ENCODE measurements at places on chromosomes 12 and 14.
A peak's percentile ranks its signal among the peaks of the same experiment; 100 is the strongest.

- DNase-seq = no peak
Observed at GRCh38 chr14:52840877-52841276, 49.5 kb upstream of the GNPNAT1 start.

GRCh38 chr14:31357279-31357678 is 63.1 kb downstream of the HEATR5A start:
- no peak for DNase-seq

DNA sequence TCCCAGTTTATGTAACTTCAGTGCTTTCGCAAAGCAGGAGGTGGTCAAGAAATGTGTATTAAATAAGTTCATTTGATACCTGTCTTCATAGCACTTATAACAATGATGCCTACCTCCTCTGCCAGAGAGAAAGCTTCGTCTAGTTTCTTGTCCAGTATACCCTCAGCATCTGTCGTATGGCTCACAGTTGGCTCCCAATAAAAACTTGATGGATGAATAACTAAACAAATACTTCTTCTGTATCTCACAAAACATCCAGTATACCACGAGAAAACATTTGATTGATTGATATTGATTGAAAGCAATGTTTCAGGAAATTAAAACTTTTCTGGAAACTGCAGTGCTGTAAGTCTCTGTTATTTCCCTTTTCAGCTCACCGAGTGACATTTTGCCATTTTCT is 26.9 kb upstream of the PTGDR start:
- no peak for DNase-seq

DNA sequence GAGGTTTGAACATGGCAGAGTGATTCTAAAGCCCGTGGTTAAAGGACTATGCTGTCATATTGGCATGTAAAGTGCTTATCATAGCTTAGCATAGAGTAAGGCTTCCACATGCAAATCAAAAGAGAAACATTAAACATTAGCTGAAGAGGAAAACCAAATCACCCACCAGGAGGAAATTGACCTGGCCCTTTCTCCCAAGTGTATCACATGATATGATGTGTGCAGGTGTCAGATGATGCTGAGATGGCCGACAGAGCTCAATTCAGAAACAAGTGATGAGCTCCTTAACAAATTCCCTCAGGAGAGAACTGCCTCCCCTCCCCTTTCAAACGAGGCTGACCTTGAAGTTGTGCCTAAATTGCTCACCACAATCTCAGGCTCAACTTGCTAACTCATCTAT is 217.1 kb upstream of the BTG1 start:
- DNase-seq = no peak

DNA sequence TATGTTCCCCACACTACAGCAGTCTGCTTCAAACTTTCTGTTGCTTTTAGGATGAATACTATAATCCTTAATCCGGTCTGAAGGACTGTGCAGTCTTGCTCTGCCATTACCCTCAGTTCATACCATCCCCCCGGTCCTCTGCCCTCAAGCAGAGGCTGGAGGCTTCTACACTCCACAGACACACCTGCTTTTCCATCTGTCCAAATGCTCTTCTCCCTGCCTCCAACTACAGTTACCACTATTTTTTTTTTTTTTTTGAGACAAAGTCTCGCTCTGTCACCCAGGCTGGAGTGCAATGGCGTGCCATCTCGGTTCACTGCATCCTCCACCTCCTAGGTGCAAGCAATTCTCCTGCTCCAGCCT is 19.3 kb upstream of the KCNH3 start:
- DNase-seq = no peak

DNA sequence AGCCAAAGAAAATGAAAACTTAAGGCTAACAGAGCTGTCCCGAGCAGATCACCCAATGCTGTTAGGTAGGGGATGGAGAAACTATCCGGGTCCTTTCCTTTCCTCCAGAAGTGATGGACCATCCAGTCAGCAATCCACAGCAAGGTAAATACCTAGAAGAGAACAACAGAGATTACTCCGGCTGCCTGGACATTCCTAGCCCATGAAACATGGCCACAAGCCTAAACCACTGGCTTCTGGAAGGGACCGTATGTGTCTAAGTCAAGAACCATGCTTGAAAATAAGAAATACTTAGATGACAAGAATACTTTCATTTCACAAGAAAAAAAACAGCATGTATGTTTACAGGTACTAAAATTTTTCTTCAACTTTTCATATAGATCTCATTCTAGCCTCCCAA is 152.9 kb downstream of the SLC41A2 start:
- no peak for DNase-seq

- no peak for DNase-seq
Observed at GRCh38 chr12:85301051-85301450, 21.0 kb downstream of the ALX1 start.

GRCh38 chr14:58243790-58244555 is 670 bp upstream of the PSMA3 start:
- no peak for DNase-seq

GRCh38 chr12:40219760-40220159 is 5.0 kb upstream of the LRRK2 start:
- no peak for DNase-seq

GRCh38 chr14:100294213-100294962 is 11.9 kb downstream of the SLC25A29 start:
- no peak for DNase-seq

- DNase-seq = no peak
Observed at GRCh38 chr12:92147491-92147890, 1.8 kb upstream of the BTG1 start.

- DNase-seq = no peak
Observed at GRCh38 chr14:20712904-20713303, 24.3 kb downstream of the ANG start.

DNA sequence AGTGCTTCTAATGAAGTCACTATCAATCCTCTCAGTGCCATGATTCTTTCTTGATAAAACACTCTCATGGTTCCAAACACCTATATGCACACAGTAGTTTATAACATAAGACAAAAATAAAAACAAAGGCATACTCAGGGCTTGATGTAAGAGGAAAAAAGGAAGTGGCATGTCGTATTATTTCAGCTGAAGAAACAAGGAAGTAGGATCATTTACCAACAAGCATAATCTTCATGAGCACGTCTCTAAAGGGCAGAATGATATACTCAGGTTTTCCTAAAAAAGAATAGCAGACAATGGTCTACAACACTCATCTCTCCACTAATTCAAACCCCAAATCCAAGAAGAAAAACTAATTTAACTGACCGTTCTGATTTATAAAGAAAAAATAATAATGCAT is 33.9 kb downstream of the NUMB start:
- no peak for DNase-seq

- peak; percentile 78 for DNase-seq
Observed at GRCh38 chr12:52010152-52010622, 3.4 kb downstream of the TAMALIN start.

- no peak for DNase-seq
Observed at GRCh38 chr14:22627506-22628263, 16.5 kb downstream of the OR6J1 start.

GRCh38 chr14:103641161-103641560 is 12.2 kb downstream of the KLC1 start:
- no peak for DNase-seq

DNA sequence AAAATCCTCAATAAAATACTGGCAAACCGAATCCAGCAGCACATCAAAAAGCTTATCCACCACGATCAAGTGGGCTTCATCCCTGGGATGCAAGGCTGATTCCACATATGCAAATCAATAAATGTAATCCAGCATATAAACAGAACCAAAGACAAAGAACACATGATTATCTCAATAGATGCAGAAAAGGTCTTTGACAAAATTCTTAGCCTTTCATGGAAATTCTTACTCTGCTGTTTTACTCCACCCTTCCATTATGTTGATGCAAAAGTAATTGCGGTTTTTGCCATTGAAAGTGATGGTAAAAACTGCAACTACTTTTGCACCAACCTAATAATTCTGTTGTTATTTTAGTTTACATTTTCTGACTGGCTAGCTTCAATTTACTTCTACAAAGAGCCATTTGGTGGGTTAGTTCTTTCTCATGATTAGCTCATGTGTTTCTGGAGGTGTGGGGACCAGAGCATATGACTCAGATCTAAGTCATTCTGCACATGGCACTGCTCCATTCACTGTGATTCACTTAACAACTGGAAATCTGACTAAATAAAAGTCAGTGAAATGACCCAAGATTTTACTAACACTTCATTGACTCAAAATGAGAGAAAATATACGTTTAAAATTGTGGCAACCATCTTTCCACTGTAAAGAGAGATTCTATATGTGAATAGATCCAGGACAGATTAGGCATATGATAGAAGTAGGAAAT is 99.9 kb downstream of the TMTC3 start:
- DNase-seq = no peak

DNA sequence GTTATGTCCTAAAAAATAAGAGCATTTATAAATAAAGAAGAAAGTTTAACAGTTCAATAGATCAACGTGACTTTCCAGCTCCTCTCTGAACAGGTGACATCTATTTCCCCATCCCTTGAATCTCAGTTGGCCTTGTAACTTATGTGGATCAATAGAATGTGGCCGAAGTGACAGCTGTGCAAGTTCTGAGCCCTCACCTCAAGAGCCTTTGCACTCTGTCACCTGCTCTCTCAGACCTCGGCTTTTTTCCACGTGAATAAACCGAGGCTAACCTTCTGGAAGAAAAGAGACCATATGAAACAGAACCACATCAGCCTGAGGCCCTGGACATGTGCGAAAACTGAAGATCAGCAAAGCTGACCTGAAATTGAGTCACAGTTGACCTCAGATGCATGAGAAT is 253.0 kb downstream of the DAD1 start:
- DNase-seq = no peak

DNA sequence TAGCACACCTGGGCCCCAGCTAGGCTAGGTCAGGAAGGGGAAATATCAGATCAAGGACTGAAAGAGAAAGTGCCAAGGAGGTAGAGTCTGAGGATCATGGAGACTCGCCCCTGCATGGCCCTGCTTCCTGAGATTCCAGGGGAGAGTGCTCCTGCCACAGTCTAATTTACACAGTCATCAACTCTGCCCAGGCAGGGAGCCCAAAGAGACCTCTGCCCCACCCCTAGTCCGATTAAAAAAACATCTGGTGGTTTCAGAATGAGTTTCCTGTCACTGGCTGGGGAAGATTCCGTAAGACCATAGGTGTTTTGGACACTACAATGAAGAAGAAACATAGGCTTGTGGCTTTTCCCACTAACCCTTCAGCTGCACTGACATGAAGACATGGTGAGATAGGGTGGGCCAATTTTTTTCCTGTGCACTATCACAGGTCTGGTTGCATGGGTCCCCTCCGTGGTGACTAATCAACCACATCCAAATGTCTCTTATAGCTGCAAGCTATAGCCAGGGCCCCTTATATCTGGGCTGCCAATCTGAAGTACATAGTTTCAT is 31.5 kb upstream of the GZMB start:
- DNase-seq = no peak

- DNase-seq = no peak
Observed at GRCh38 chr14:52700701-52701172, 5.4 kb upstream of the ERO1A start.

GRCh38 chr12:115135800-115136211 is 451.8 kb upstream of the TBX3 start:
- peak; percentile 18 for DNase-seq

GRCh38 chr14:69376439-69376838 is 21.7 kb downstream of the ERH start:
- DNase-seq = no peak

DNA sequence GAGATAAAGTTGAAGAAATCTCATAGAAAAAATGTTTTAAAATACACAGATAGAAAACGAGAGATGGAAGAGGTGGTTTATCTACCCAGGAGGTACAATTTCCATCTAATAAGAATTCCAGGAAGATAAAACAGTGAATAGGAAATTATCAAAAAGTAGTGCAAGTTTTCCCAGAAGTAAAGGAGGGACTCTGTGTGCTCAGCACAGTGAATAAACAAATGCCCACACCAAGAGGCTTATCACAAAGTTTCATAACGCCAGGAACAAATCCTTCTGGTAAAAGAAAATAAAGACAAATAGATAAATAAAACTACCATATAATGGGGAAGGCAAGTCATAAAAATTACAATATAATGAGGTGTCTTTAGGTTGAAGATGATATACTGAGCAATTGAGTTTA is 179.0 kb downstream of the SLC41A2 start:
- DNase-seq = no peak

DNA sequence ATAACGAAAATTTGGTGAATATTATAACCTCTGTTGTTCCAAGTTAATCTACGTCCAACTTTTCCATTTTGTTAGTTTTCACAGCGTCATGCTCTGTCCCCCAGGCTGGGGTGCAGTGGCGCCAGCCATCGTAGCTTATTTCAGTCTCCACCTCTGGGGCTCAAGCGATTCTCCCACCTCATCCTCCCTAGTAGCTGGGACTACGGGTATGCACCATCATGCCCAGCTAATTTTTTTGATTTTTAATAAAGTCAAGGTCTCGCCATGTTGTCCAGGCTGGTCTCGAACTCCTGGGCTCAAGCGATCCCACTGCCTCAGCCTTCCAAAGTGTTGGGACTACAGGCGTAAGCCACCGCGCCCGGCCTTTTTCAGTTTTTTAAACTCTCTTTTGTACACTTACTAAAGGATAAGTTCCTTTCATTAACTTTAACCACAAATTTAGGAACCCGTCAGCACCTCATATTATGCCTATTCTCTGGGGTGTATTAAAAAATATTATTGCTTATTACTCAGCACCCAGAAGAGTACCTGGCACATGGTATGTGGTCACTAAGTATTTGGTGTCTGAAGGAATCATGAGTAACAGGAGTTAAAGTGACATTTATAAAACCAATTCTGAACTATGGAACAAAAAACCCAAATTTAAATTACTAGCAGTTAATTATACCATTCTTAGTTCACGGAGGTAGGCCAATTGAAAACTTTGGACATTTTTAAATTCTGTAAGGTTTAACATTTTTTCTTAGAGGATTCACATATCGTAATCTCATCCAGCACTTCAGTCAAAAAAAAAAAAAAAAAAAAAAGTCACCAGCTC is 925 bp upstream of the MIPOL1 start:
- DNase-seq = no peak

DNA sequence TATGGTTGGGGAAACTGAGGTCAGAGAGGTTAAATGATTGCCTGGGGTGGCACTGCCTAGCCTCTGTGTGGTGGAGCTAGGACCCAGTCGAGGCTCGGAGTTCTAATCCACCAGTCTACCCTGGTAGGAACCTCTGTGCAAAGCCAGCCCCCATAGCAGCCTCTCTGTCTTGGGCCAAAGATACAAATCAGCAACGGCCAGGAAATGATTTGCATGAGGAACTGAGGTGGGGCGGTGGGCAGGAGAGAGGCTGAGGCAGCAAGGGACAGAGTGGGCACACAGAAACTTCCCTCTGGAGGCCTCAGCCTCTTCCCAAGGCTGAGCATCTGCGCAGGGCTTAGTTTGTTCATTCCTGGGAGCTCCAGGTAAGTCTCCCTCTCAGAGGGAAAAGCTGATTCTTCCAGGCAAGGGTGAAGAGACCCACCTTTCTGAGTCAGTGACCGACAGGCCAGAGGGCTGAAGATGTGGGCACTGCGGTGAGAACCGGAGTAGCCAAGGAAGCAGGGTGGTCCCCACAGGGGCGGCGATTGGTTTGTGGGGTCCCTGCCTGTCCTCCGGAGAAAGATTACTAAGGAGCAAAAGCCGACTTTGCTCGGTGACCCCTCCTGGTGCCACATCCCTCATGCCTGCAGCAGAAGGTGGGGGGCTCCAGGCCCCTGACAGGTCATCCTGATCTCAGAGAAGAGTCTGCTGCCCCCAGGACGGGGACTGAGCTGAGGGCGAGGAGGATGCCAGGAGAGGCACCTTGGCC is 134.6 kb downstream of the CACNA1C start:
- DNase-seq = no peak

GRCh38 chr12:86379337-86379736 is 123.1 kb upstream of the MGAT4C start:
- no peak for DNase-seq

GRCh38 chr12:92275443-92276154 is 130.0 kb upstream of the BTG1 start:
- DNase-seq = no peak

Data from nephron progenitor cell (in vitro differentiated cells).